ENCODE measurements at places on chromosomes 2 and 18.

GRCh38 chr2:42895134-42895790, 102.9 kb upstream of the HAAO start:
- no peak for DNase-seq

DNA sequence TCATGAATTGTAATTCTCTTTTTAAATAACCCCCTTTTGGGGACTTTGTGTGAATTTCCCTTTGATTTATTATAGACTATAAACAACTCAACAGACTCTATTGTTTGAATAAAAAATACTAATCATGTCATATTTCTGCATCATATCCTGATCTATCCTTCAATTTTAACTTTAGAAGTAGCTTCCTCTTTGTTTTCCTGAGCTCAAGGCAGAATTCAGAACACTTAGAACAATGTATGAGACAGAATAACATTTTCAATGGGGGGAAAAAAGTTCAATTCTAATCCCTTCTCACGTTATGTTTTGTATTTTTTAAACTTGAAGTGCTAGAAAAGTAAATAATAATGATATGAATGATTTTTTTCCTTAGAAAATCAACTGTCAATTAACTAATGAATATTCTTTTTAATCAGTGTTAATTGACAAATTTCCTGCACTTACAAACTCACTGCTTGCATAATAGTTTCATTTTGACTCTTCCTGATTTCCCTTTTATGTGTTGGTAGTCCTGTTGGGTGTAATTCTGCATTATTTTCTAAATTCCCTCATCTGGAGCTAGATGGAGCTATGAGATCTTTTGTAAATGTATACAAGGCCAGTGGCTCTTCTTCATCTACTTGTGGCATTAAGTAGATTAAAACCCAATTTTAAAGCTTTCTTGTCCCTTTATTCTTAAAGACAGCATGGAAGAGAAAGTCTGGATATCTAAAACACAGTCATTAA, 326.1 kb downstream of the PARD3B start:
- DNase-seq = peak; percentile 50

- no peak for DNase-seq
Observed at GRCh38 chr2:136154384-136154783, 36.4 kb upstream of the CXCR4 start.

GRCh38 chr18:27899893-27900292, 277.0 kb downstream of the CDH2 start:
- DNase-seq = no peak

- no peak for DNase-seq
Observed at GRCh38 chr2:8159211-8159965, 522.5 kb upstream of the ID2 start.

DNA sequence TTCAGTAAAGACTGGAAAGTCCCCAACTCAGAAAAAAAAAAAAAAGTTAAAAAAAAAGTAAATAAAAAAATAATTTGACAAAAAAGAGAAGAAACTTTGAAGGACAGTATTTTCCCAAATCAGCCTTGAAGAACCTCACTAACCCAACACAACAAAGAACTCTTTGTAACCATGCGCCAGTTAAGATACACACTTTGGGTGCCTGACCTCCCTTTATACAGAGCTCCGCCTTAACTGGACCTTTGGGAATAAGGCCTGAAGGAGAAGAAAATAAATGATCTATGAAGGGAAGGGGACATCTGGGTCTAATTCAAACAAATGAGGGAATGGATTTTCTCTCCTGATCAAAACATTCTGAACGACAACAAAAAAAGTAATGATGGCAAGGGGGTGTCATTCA, 2.2 kb upstream of the GFPT1 start:
- DNase-seq = no peak

- DNase-seq = no peak
Observed at GRCh38 chr2:71950256-71951082, 197.2 kb downstream of the CYP26B1 start.

- DNase-seq = no peak
Observed at GRCh38 chr18:7661207-7661606, 94.1 kb downstream of the PTPRM start.

Data from NCI-H446 (cell line).